ENCODE measurements at places on chromosomes 7 and 10. TPM values are rescaled to one million over a fixed set of nuclear protein-coding genes. Genes with fewer than 3 reads are reported as not detected.

The C7orf33 gene
- not detected for polyA plus RNA-seq

The DNAJC2 gene
- polyA plus RNA-seq: 17.6 TPM

The DRGX gene
- not detected for polyA plus RNA-seq

The ENKUR gene
- 0.03 TPM for polyA plus RNA-seq

The HOXA6 gene
- 0.72 TPM for polyA plus RNA-seq

The FAM25A gene
- polyA plus RNA-seq: 27.6 TPM

The DDX50 gene
- polyA plus RNA-seq: 28.0 TPM

The AEBP1 gene
- 0.18 TPM for polyA plus RNA-seq

The PRSS37 gene
- not detected for polyA plus RNA-seq

- no peak for DNase-seq
Observed at GRCh38 chr7:21538936-21539495, 3.8 kb upstream of the DNAH11 start.

- no peak for DNase-seq
Observed at GRCh38 chr10:72106154-72106849, 18.0 kb upstream of the SPOCK2 start.

DNA sequence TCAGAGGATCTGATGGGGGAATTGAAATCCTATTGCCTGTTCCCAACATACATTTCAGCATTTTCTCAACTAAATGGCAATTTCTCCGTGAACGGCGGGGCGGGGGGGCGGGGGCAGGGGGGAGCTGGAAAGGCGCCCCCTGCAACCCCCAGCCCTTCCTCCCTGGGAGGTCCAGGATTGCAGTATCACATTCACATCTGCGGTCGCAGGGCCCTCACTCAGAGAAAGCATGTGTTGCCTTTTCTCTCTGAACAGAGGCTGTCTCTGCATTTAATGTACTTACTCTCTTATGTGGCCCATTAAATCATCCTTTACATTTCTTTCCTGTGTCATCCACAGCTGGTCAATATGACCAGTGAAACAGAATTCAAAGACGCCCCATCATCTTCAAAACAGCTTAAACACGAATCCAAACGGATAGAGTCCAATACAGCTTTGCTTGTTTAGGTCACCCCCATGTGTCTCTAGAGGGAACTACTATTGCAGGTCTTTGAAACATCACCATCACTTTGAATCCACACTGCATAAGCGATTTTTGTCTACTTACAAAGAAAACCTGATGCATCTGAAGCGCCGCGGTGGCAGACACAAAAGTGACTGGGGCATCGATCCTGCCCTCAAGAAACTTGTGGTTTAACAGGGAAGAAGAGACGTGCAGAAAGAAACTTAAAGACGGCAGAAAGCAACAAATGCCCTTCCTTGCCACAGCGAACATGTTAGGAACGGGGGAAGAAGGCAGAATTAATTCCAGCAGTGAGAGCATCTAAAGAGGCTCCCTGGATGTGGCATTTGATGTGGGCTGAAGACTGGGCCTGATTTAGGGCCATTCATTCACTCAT lies 17.0 kb upstream of the ECHDC3 start:
- DNase-seq: no peak

DNA sequence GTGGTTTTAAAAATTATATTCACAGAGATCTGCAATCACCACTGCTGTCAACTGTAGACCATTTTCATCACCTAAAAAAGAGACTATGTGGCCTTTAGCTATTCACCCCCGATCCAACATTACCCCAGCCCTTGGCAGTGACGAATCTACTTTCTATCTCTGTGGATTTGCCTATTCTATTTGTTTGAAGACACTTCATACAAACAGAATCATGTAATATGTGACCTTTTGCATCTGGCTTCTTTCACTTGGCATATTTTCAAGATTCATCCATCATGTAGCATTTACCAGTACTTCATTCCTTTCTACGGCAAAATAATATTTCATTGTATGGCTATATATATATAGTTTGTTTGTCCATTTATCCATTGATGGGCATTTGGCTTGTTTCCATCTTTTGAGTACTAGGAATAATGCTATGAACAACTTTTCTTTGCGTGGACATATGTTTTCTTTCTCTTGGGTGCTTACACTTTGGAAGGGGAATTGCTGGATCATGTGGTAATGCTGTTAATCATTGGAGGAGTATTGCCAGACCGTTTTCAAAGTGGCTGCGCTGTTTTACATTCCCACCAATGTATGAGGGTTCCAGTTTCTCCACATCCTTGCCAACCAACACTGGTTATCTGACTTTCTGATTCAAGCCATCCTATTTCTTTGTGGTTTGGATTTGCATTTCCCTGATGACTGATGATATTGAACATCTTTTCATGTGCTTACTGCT lies 22.3 kb downstream of the ADAMTS14 start:
- no peak for DNase-seq

DNA sequence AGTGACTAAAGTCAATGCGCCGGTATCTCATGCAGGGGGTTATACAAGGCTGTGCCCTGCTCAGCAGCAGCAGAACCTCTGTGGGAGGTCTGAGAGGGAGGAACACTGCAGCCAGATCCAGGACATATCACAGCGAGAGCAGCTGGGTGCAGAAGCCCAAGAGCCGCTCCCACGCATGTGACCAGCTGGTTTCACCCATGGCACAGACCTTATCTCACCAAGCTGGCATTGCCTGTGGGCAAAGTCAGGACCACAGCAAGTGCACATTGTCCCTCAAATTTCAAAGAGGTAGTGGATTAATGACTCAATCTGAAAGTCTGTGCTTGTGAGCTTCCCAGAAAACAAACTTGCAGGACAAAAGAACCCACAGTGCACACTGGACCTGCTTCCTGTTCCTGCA lies 31.6 kb upstream of the AKR1C1 start:
- no peak for DNase-seq

GRCh38 chr7:150740053-150740452 lies 2.8 kb downstream of the GIMAP5 start:
- no peak for DNase-seq

GRCh38 chr7:30915005-30915601 lies 3.5 kb downstream of the AQP1 start:
- no peak for DNase-seq

DNA sequence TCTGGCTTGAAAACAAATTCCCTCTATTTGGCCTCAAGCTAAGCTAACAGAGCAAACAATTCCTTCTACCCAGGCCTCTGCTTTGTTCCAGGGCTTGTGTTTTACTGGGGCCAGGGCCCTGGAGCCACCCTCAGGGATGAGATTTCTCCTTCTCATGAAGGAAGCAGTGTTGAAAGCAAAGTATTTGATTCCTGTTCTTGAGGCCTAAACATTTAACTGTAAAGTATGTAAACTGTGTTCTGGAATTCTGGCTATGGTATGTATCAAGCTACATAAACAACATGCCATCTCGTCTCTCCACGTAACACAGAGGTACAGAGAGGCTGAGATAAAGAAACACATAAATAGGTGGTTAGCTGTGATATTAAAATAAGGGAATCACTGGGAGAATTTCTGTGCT lies 81.8 kb downstream of the HERPUD2 start:
- no peak for DNase-seq

GRCh38 chr10:132837905-132838304 lies 52.0 kb upstream of the NKX6-2 start:
- DNase-seq: no peak
